Stimulated activated CD4-positive, alpha-beta T cell treated with anti-CD3 and anti-CD28 coated beads, Interleukin-4, amount 100 ng/mL, for 1 hour (primary cell): ENCODE measurements at places on chromosomes 6 and 20.

GRCh38 chr6:34957231-34957783 is 68.3 kb downstream of the ANKS1A start:
- DNase-seq: no peak

GRCh38 chr6:136052031-136052430 is 198.1 kb downstream of the MTFR2 start:
- no peak for DNase-seq

DNA sequence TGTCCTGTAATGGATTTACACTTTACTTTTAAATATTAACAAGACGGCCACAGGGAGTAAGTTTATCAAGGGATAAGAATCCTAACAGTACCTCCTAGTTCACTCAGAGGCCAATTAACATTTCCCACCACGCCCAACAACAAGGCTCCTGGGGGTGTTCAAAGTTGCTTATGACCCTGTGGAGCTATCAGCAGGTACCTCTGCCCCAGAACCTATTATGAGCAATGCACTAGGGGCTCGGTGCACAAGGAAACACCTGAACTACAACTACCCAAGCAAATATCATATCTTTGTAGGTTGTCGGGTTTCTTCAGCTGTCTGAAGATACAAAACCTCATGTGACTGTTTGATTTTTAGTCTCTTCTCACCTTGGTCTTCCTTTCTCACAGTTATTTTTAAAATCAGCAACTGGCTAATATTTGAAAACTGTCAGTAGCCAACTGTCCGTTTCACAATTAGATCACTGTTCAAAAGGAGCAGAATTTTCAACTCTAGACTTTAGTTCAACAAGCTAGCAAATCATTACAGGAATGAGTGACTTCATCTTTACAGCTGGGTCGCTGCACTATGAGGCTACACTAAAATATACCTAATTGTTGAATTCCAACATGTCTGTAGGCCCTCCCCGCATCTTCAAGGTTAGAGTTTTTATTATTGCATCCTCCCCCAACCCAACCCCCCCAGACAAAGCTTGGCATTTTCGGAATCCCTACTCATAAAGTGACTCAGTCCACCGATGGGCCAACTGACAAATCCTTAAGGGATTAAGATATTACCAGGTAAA is 38.1 kb downstream of the B4GALT5 start:
- no peak for DNase-seq

DNA sequence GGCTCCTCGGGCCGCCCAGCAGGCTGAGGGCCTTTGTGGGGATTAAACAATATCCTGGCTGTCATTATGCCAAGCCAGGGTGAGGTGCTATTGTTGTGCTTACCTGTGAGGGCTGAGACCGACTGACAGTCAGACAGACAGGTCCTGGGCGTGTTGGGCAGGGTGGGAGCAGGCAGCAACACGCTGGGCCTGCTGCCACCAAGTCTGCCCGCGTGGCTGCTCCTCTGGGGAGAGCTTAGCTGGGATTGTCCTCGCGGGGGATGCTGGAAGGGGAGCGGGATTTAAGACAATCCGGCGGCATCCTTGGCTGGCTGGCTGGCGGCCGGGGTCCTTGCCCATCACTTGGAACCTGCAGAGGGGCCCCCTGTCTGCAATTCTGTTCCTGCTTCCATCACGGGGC is 20.0 kb downstream of the ITPR3 start:
- no peak for DNase-seq

DNA sequence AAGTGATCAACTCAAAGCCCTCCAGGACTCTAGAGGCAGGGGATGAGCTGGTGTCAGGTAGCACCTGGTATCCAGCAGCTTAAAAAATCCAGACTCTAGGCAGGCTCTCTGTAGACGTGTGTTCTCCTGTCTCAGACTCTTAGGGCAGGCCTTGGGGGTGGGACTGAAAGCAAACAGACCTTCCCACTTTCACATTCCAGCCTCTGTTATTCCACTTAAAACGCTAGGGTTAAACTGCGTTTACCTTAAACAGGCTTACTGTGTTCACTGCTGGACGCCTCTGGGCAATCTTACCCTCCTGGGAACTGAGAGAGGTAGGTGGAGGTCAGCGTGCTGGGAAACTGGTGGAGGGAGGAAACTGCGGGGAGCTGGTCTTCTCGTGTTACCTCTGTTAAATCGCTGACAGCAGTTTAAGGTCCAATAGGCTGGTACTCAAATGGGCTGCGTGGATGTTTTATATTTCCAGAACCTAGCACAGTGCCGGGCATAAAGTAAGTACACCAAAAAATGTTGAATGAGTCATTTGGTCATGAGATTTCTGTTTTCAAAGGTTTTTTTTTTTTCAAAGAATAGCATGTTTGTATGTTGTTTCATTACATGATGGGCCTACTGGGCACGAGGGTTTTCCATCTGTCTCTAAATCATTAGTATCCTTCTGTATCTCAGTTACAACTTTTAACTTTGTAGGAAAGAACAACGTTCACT is at the start of gene GCNT2:
Gene GCNT2 (plus strand): TSS at position 248 of the 705 bp plus-strand sequence. CDS start 7,561 bp downstream, outside the sequence.
- no peak for DNase-seq

DNA sequence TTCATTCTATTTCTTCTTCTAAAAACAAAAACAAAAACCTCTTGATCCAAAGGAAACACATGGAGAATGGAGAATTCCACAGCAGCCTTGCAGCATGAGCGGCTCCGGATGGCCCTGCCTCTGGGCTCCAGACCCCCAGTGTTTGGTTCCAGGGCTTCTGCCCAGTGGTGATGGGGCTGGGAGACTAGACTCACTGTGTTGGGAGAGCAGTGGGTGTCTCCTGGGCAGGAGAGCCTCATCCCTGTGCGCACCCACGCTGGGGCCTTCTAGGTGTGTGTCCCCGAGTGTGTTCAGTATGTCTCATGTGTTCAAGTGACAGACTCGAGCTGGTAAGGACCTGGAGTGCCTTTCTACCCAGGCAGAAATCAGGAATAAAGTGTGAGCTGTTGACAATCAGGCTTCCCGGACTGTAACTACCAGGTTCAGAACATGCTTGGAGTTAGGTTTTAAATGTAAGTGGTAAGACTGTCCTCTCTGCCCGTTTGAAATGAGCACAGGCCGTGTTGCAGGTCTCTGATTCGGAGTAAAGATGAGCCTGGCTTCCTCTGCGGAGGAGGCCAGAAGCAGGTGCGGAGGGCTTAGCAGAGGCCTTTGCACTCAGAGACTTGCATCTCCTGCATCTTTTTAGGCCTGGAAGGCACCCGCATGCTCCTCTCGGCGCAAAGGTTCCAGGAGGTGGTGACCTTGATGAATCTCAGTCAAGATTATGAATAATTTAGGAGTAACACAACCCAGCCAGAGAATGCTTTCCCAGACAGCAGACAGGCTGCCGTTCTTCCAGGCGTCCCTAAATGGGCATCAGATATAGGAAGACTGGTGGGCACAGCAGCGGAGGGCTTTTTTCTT is 253.6 kb downstream of the CDH26 start:
- DNase-seq: no peak

DNA sequence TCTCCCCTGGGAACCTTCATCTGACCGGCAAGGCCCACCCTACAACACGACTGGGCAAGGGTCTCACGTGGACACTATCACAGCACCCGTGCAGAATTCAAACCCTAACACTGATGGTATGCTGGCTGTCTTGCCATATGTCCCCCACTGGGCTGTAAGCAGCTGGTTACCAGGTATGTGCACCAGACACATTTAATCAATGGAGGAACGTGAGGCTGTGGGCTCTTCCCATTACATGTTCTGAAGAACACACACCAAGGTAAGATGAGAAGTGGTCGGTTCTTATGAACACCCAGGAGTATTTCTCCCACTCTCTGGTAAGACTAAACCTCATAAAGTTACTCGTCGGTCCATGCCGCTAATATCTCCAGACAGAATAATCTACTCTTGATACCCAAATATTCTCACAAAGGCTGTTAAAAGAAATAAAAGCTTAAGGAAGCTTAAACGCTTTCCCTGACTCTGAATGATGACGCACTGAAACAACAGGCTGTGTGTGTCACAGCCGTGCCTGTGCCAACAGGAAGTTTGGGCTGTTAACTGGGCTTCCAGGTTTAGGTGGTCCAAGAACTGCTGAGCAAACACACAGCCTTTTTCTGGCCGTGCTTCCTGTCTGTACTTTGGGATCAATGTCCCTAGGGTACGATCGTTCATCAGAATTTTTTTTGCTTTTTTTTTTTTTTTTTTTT is 75.3 kb downstream of the SLC23A2 start:
- DNase-seq: no peak

DNA sequence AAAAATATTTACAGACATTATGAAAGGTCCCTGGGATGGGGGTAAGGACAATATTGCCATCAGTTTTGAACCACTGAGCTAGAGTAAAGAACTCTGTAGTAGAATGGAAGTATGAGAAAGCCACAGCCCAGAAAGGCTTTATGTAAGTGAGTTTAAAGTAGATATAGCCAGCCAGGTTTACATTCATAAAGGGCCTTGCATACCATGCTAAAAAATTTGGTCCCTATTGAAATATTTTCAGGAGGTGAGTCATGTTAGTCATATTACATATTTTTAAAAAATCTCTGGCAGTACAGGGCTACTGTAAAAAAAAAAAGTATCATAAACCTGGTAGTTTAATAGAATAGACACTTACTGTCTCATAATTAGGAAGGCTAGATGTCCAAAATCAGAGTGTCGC is 3.5 kb downstream of the ZKSCAN8 start:
- no peak for DNase-seq

DNA sequence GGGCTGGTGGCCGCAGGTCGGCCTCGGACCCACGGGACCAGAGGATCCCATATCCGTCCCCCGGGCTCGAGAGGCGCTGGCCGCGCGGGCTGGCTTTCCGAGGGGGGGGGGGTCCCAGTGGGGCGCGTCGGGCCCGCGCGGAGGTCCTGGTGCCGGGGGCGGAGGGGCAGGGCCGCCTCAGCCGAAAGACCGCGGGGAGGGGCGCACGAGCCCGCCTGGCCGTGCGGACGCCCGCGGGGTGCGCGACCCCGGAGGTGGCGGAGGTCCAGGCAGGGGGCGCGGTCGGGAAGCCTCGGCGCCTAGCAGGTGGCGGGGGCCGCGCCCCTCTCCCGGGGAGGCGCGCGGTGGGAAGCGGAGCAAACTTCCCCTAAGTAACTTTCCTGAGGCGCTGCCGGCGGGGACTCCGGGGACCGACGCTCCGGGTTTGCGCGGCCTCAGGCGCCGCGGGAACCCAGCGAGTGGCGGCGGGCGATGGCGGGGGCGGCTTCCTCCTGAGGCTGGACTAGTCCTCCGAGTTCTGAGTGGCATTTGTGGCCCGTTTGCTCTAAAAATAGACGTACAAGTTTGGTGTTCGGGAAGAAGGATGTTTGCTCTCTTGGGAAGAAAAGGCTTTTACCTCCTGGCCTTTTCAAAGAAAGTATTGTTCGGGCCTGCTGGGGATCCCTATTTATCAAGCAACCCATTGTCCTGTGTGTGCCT is 26.5 kb upstream of the BTBD3 start:
- peak; percentile 26 for DNase-seq

- DNase-seq: no peak
Observed at GRCh38 chr20:17628101-17628841, 53.8 kb downstream of the RRBP1 start.

- DNase-seq: no peak
Observed at GRCh38 chr6:134517145-134517658, 199.3 kb upstream of the SGK1 start.

GRCh38 chr6:9745966-9746365 is 668.9 kb downstream of the TFAP2A start:
- no peak for DNase-seq

DNA sequence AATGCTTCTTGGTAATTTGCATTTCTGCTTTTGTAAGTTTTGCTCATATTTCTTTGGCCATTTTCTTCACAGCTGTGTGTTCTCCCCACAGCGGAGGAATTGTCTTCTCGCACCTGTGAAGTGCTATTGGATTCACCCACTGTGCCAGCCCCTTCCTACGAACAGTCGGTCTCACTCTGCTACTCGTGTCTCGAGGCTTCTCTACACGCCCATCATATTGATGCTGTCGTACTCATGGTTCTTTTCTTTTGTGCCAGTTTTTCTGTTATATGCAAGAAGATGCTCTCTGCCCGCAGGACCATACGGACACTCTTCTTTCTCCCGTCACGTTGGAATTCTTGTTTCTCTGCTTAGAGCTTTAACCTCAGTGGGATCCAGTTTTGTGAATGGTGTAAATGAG is 200.3 kb downstream of the DLL1 start:
- no peak for DNase-seq

DNA sequence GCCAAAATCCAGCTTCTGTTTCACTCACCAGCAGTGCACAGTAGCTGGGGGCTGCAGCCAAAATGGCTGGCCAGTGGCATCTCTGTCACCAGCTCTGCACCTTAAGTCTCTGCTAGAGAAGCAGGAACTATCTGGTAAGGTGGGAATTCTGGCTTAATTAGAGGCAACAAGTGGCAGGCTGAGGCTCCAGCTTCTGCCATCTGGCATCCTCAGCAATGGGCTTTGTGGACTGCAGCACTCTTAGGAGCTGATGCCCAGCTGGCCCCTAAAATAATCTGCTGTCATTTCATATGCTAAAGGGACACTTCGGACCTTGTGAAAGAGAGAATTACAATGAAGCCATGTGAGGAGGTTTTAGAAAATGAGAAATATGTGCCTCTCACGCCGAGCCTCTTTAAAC is 4.6 kb upstream of the CLDN20 start:
- DNase-seq: no peak

GRCh38 chr6:97113170-97113569 is 169.8 kb downstream of the MMS22L start:
- DNase-seq: no peak

GRCh38 chr20:34791289-34792020 is 34.0 kb downstream of the NCOA6 start:
- no peak for DNase-seq

DNA sequence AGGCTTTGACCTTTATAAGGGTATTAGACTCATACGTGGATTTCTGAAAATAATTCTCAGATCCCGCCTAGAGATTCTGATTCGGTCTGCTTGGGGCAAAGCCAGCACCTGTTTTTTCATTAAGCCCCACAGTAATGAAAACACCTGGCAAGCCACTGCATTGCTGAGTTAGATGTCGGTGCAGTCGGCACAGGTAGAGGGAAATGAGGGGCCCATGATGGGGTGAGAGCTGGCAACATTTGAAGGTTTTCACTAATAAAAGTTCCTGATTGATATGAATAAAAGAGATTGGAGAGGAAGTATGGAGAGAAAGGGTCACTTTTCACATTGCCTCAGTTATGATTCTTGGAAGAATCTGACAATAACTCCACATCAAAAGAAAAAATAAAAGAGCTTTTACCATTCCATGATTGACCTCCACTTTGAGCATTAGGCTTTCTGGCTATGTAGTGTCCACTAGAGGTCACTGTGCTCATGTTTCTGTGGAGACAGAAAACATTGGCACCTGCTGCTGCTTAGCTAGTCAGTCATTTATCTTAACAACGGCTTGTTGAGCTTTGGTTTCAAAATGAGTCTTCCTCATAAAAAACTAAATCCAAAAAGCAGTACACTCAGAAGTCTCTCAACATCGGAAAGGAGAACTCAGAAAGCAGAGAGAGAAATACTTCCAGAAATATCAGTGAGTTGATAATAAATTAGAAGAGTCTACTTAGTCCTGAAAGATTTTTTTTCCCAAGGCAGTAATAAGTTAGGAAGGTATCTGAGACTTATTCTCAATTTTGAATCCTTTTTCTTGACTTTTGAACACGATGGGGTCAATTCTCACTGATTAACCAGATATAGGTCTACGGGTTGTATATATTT is 53.3 kb upstream of the KLHL31 start:
- DNase-seq: no peak
